ENCODE measurements at places on chromosomes 11 and 22.

DNA sequence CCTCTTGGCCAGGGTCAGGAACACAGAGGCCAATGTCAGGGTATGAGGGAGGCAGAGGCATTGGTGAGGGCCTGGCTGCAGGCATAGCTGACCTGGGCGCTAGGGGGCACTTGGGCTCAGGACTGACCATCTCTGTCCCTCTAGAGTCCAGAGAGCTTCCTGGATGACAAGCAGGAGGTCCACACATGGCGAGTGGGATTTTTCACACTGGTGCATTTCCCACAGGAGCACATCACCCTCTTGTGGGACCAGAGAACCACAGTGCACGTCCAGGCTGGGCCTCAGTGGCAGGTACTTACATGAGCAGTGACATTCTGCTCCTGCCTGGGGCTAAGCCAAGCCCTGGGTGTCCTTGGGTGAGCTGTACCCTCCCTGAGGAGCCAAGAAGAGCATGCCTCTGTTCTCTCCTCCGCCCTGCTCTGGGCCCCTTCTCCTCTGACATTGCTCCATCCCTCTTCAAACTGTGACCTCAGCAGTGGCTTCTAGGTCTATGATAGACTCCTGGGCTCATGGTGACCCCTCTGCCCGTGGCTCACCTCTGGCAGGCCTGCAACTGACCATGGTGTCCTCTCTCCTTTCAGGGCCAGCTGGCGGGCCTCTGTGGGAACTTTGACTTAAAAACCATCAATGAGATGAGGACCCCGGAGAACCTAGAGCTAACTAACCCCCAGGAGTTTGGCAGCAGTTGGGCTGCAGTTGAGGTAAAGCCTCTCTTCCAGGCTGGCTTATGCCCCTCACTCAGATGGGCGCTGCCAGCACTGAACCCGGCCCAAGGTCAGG, 46.6 kb downstream of the OTOG start:
- DNase-seq: no peak

GRCh38 chr11:29051935-29052334, 943.7 kb downstream of the METTL15 start:
- no peak for DNase-seq

GRCh38 chr11:65204646-65205601, 23.2 kb downstream of the CAPN1 start:
- peak; percentile 52 for DNase-seq

GRCh38 chr11:34209809-34210208, 104.4 kb downstream of the NAT10 start:
- DNase-seq: no peak

DNA sequence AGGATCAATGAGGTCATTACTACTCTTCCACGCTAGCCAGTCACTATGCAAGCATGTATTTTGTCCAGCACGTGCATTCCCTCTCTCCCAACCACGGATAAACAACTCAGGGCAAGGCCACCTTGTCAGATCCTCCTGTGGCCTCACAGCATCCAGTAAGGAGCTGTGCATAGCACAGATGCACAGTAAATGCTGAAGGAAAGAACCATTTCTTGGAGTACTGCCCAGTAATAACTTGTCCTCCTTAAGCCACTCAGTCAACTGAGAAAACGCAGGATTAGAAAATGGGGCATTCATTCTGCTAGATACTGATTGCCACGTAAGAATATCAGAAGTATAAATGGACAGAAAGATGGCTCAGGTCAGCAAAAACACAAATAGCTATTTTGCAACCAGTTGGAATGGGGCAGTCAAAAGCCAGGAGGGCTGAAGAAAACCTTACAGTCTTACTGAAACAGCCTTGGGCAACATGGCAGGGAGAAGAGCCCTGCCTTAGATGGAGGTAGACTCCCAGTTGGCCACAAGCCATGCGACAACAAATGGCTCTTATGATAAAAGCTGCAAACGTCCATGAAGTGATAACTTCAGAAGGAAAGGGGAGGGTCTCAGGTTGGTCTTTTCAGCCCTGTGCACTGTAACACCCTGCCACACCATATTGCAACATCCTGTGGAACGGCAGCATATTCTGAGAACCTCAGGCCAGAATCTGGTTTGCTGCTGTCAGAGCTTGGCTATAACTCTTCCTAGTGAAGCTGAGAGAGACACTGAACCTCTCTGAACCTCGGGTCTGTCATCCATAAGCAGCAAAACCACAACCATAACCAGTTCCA, 23.0 kb downstream of the PC start:
- DNase-seq: no peak

- no peak for DNase-seq
Measured at GRCh38 chr11:48109046-48109666, 107.5 kb upstream of the OR4B1 start.

DNA sequence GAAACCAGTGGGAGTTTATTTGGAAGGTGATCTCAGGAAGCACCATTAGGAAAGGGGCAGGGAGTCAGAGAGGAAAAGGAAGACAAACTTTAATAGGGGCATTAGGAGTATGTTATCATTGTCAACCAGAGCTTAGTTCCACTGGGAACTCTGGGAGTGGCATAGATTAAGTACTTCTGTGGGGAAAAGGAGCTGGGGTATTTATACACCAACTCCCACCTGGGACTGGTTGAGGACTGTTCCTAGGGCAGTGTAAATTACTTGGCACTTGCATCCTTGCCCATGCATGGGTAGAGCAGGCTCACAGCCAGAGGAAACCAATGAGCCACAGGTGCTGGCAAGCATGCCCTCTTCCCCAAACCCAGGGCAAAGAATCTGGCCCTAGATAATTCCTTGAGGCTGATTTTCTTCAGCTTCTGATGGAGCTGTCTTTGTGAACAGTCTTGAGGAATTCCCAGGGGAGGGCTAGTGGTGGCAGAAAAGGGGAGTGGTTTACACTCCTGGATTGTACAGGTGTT, 541.2 kb downstream of the MIAT start:
- DNase-seq: no peak

DNA sequence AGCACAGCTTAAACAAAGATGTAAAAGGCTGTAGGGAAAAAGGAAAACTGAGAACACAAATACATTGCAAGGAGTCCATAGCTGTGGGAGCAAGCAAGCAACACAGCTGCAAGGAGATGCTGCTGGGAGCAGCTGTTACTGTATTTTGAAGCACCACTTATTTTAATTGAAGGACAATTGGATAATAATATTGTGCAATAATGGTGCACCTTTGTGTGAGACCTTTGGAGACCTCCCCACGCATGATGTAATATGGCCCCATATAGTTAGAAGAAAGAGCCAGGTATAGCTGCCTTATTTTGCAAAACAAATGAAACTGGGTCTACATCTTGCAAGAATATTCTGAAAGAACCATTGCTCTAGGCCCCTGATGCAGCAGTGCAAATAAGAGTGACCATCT, 191.1 kb upstream of the KIRREL3 start:
- DNase-seq: no peak

DNA sequence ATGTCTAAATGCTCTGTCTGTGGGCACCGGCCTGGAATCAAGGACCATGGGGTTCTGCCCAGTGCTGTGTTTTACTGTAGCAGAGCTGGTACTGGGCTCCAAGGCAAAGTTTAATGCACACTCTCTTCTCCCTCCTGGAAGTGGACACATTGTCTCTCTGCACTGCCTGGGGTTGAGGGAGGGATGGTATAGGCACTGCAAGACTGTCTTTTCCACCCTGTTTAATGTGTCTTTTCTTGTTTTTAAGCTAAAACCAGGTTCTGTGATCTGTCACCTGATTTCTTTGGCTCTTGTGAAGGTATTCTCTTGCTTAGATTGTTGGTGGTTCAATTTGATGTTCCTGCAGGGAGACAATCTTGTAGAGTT, 109.3 kb upstream of the SERPIND1 start:
- no peak for DNase-seq

DNA sequence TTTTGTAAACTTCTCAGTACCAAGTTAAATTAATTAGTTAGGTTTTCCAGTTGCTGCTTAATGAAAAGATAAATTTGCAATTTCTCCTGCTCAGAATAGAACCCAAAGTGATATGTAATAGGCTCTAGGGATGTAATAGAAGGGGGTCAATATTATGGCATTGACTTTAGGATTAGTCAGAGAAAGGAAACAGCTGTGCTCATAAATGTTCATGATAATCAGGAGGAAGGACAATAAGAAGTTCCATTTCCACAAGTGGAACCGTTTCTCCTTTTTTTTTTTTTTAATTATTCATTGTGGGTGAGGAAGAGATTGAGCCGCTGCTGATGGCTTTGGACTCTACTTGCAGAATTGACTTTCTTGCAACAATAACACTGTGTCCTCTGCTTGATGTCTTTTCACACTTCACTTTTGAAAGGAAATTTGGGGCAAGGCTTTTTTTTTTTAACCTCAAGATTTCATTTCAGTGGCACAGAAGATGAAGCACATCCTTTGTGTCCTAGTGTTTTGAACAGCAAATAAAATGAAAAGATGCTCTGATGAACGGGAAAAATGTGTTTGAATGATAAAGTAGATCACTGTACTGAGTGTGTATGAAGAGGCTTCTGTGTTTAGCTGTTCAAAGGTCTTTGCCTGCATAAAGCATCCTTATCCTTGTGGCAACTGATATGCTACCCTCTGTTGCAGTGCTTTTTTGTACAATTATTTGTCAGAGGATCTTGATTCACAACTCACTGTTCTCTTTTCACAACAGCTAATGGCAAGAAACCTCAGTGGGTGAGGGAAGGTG, 62.4 kb downstream of the GAS2 start:
- DNase-seq: no peak

- no peak for DNase-seq
Measured at GRCh38 chr11:2328656-2329354, 27.0 kb downstream of the TSPAN32 start.

DNA sequence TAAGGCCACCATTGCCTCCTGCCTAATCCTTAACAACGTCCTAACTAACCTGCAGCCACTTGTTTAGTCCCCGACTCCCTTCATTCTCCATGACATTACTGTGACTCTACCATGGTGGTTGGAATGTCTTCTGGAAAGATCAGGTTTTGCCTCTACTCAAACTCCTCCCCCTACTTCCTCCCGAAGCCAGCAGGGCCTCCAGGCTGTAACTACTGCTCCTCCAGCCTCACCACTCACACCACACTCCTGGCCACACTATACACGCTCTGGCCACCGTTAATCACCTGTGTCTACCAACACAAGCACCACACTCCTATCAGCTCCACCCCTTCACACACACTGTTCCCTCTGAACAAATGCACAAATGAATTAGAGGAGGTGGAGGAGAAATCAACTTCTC, 69.2 kb downstream of the PACSIN2 start:
- DNase-seq: no peak

DNA sequence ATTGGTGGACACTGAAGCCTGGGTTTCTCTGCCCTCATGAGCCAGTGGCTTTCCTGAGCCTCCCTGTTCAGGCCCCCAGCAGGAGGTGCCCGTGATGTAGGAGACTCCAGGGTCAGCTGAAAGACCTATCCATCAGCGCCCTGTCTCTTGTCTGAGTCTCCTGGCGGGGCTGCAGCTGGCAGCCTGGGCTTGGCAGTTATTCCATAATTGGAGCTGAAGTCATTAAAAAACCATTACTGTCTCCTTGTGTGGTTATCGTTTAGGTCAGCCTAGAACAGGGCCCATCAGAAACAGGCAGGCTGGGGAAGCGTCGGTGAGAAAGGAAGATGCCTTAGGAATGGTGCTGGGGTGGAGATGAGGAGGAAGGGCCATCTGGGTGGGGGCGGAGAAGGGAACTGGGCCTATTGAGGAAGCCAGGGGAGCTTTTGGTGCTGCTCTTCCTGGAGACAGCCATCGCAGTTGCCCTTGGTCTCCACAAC, 5.0 kb downstream of the TUB start:
- DNase-seq: no peak

DNA sequence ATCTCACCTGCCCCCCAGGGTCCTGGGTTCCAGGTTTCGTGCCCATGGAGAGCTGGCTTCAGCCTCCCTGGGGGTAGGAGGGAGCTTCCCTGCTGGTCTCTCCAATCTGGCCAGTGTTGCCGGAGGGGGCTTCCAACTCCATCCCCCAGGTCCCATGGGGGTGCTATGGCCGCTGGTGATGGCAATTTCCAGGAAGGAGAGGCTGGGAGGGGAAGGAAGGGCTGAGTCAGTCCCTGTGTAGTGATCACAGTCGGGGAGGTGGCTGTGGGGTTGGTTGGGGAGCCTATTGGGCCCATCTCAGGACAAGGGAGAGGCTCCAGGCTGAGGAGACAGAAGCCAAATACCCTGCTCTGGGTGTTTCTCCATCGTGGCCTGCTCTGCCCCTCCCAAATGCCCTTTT, 5.7 kb upstream of the CDC42EP2 start:
- no peak for DNase-seq

- no peak for DNase-seq
Measured at GRCh38 chr22:46134111-46134705, 16.1 kb upstream of the PPARA start.

DNA sequence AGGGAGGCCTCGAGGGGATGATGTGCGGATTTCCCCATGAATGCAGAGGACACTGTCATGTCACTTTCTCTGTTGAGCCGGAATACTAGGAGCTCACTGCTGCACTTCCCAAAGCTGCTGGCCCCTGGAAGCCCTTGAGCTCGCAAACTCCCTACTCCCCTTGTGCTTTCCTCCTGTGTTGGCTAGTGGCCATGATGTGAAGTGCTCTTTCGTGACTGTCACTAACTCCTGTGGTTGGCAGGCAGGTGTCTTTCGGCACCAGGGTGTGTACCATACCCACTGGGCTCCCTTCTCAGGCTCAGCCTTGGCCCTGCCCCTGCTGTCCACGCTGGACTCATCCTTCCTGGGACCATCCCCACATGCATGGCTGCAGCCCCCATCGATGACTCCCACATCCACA, 86.2 kb downstream of the BTBD10 start:
- DNase-seq: no peak

DNA sequence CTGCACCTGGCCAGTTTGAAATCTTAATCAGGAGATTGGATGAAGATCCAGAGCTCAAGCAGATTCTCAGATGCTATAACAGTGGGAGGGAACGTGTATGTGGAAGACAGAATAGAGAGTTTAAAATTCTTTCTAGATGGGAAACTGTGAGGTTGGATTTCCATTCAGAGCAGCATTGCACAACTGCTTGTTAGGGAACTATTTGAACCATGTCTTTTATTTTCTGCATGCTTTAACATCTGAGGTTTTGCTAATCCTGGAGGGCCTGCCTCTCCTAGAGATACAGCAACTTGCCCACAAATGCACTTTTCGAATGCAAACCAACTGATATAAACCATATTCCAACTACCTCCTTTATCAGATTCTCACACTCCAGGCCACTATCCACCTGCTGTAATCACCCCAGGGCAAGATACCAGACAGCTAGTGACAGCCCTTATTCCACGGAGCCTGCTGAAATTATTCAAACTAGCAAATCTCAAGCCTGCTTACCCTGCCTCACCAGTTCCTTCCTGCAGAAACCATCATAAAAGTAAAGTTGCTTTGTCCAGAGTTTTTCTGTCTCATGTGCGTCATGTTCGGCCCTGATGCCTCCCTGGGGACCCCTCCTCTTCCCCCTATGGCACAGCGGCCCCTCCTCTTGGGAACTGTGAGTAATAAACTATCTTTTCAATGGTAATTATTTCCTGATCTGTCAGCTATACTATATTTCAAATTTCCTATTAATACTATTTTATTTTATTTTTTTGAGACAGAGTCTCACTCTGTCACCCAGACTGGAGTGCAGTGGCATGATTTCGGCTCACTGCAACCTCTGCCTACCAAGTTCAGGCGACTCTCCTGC, 18.4 kb upstream of the SEC14L4 start:
- DNase-seq: no peak
